Stimulated activated CD4-positive, alpha-beta T cell treated with anti-CD3 and anti-CD28 coated beads, TNF-alpha, amount 100 ng/mL, for 4 hours (primary cell): ENCODE measurements at places on chromosomes 4 and X.

DNA sequence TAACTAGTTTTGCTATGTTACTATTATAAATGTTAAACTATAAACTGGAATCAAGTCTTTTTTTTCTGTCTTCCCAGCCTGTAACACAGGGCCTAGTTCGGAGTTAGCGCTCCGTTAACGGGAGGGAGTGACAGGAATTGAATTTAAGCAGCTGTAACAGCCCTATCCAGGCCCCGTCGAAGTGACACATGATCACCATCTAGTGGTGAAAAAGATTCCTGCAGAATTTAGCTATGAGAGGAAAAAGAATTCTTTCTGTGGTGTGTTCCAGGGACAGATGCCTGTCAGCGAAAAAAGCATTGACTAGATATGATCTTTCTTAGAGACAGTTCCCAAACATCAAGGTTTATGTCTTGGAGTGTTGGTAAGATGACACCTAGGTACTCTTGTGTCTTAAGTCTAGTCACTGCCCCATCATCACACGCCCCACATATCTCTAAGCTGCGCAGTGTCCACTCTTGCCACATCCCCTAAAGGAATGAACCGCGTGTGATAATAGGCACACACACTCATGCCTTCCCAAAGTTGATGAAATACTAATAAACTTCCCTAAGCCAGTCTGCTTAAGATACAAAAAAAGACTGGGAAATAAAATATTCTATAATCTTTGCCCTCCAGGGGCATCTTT lies 2.1 kb downstream of the GAB3 start:
- no peak for DNase-seq

- DNase-seq, result no peak
Measured at GRCh38 chr4:34814266-34814665, 1430.0 kb downstream of the ARAP2 start.

GRCh38 chr4:55554453-55555030 lies 7.8 kb upstream of the CLOCK start:
- no peak for DNase-seq

- DNase-seq, result no peak
Measured at GRCh38 chr4:173264684-173265185, 69.4 kb downstream of the HMGB2 start.

DNA sequence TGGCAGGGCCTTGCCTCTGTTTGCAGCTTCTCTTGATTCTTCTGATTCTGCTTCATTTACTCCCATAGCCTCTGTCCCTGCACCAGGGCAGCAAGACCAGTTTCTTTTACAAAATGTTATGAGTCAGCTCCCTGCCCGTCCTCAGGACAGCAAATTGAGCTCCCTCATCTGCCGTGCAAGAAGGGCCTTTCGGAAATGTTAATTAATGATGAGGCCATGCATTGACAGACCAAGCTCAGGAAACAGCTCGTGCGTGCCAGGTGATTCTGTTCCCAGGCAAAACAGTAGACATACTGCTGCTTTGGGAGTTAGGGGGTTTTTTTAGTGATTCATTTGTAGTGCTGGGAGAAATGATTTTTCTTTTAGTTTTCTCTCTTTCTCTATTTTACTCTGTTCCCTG lies 231.7 kb downstream of the FBXW7 start:
- no peak for DNase-seq

DNA sequence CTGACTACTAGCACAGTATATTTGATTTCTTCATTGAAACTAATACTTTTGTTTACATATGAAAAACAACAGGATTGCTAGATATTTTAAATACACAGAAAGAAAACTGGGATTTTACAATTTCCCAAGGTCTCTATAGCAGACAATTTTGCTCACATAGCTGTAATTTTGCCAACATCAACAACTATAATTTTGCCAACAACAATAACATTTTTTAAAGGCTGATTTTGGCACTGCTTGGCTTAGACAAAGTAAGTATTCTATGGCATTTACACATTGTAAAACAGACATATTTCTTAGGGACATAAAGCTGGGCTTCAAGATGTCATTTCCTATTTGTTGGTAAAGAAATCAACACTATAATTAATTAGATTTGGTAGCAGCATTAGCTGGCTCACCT lies 922.1 kb downstream of the RAB28 start:
- no peak for DNase-seq

DNA sequence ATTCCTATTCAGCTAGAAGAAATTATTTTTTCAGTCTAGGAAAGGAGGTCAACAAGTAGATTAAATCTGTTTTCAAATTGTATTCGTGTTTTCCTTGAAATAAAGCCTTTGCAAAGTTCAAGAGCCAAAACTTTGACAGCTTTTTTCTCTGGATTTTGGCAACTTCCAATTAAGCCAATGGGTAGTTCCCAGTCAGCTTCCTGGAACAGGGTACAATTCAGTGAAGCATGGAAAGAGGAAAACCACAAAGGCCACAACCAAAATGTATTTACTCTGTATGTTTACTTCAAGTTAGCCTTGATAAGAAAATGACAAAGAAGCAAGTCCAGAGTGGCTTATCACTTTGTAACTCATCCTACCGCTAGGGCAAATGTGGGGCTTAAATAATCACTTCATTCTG lies 188.6 kb downstream of the COMMD8 start:
- no peak for DNase-seq

GRCh38 chr4:38275331-38276100 lies 315.3 kb downstream of the PTTG2 start:
- no peak for DNase-seq

- no peak for DNase-seq
Measured at GRCh38 chrX:124737771-124738170, 391.4 kb downstream of the SH2D1A start.
